ENCODE measurements at places on chromosomes 4 and X.
A peak's percentile ranks its signal among the peaks of the same experiment; 100 is the strongest.

GRCh38 chrX:154539077-154539476 is 7.6 kb downstream of the G6PD start:
- DNase-seq = no peak

DNA sequence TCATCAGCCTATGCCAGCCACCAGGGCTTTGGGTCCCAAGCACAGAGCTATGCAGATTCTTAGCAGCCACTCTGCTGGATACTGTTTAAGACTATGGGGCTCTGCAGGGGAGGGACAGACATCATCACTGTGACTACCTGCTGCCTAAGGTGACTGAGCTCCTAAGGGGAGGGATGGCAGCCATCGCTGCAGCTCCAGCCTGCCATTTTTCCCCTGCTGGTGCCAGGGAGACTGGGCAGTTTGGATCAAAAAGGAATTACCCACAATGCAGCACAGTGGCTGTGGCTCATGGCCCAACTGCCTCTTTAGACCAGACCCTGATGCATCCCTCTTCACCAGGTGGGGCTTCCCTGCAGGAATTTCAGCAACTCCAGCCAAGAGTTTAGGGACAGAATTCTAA is 28.6 kb upstream of the INPP4B start:
- no peak for DNase-seq

DNA sequence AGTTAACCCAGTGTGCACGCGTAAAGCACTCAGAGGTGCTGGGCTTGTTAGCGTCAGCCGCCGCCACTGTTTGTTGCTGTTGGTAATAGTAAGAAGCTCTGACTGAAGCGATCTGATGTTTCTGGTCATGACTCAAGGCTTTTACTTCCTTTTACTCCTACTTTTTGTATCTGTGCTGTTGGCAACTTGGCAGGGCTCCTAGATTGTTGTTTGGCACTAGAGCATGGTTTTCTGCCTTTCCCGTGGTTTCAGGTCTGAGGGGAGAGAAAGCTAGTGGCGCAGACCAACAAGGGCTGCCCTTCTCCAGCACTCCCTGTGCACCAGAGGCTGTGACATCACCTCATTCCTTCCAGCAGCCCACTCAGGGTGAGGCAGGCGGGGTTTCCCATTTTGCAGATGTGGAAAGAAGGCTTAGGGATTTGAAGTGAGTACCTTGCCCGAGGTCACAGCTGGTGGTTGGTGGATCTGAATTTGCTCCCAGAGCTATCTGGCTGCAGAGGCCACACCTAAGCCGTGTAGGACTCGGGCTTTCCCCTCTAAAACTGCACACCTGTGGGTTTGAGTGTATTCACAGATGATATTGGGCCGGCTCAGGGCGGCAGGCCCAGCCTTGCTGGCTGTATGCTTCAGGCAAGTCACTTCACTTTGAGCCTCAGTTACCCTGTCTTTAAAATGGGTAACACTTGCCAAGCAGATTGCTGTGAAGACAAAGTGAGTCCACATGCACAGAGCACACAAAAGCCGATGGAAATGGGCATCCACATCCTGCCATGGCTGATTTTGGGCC is 51.2 kb upstream of the TADA2B start:
- DNase-seq = peak; percentile 37

GRCh38 chr4:36288731-36289426 is 7.5 kb downstream of the DTHD1 start:
- no peak for DNase-seq

DNA sequence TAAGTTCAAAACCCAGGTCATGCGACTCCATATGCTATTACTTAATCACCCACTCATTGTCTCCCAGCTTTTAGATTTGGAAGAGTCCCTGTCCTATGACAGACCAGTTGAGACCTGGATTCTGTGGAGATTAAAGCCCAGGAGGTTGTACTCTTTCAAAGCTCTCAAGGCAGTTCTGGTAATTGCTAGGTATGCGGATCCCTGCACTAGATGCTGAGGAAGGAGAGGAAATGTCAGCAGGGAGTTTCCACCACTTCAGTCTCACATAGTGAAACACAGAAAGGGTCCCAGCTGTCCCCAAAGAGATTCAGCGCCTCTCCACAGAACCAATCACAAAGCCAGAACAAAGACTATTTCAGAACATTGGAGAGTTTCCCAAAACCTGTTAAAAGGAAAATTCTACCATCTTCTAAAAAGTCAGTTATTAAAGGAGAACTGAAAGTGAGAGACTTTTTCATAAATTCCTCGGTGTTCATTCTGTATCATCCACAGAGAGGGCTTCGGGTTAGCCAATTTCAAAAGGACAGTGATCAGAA is 53.4 kb downstream of the IRF2 start:
- DNase-seq = peak; percentile 53

DNA sequence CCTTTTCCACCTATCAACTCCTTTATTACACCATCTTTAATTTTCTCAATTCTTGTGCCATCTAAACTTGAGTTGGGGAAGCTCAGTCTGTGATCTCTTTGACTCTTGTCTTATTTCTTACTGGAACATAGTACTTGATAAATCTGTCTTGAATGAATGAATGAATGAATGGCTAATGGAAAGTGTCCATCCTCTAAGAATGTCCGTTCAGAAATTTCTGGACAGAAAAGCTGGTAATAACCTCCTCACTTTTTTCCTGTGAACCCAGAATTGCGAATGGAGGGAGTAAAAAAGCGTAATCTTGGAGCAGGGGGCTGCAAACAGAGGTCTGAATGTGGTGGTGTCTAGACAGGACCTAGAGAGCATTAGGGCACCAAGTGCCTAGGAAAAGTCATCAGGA is 9.4 kb upstream of the CLTRN start:
- no peak for DNase-seq

GRCh38 chr4:167779864-167780263 is 312.5 kb upstream of the ANXA10 start:
- no peak for DNase-seq

DNA sequence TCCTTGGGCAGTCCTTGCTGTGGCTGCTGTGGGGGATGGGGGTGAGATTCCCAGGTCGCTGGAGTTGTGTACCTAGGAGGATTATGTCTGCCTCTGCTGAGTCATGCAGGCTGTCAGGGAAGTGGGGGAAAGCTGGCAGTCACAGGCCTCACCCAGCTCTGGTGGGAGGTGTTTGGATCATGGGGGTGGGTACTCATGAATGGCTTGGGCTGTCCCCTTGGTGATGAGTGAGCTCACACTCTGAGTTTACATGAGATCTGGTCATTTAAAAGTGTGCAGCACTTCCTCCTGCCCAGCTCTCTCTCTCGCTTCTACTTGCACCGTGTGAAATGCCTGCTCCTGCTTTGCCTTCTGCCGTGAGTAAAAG is 24.6 kb upstream of the PDLIM3 start:
- no peak for DNase-seq

GRCh38 chr4:111961809-111962208 is 183.4 kb upstream of the FAM241A start:
- DNase-seq = no peak

DNA sequence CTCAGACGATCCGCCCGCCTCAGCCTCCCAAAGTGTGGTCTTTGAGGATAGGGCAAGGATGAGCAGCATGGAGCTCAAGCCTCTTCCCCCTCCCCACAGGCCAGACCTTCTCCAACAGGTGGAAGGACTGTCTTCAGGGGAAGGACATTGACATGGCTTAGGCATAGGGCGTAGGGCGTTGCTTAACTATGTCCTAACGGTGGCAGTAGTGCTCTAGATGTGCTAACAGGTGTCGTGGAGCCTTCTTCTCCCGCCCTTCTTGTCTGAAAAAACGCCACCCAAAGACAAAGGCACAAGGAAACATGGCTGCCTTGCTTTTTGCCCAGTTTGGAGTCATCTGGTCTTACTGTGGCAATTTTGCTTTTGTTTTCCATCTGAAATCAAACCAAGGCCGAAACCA is 219.8 kb downstream of the OR13H1 start:
- DNase-seq = no peak

DNA sequence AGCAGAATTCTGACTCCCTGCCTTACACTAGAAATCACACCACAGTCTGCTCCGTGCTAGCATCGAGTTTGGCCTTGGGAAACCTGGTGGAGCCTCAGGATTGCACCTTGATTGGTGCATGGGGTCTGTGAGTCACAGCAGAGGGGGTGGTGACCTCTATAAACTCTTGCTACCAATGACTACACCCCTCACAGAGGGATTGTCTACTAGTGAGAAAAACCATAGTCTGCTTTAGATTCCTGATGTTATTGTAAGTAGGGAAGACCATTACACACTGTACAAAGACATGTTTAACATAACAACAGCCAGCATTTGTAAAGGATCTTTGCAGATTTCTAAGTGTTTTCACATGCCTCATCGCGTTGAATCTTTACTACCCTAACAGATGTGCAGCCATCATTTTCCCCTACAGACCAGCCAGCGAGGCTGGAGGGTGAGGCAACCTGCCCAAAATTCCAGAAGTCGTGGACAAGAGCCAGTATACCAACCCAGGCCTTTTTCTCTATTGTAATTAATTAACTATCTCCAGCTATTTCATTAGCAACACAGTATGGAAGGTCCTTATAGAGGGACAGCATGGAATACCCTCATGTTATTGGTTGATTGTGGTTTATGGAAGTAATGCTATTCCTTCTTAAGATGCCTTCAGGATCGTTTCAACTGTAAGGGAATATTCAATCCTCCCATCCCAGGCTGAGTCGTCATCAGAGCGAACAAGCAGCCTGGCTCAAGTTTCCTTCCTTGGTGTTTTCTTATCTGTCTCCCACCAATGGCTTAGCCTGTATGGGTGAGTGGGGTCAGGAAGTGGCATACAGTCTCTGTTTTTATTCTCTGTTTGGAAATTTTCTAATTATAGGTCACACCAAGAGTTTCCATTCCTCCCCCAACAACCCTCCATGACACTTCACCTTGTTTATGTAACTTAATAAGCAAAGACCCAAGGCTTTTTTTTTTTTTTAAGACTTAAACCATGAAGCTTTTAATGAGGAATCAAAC is 55.9 kb upstream of the KDR start:
- no peak for DNase-seq

DNA sequence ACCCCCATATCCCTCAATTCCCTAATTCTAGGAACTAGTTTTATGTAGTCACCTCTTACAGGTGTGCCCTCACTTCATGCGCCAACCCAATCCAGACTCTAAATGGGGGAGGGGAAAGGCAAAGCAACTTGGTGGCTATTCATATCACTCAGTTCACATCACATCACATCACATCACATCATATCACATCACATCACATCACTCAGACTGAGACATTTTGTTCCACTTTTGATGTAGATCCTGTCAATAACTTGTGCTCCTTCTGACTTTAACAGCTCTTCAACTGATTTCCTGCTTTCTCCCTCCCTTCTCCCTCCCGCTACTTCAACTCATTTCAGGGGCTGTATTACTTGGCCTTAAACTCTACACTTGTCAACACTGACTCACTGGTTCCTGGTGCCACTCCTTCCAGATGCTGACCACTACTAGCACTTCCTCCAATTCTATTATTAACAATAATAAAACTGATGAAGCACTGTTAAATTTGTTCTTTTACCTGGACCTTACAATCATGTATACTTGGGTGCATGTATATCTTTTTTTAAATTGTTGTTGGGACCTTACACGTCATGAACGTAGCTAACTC is 29.1 kb upstream of the PLS3 start:
- no peak for DNase-seq

- DNase-seq = no peak
These were observed 48.7 kb downstream of the HTT start for GRCh38 chr4:3123181-3123671.

DNA sequence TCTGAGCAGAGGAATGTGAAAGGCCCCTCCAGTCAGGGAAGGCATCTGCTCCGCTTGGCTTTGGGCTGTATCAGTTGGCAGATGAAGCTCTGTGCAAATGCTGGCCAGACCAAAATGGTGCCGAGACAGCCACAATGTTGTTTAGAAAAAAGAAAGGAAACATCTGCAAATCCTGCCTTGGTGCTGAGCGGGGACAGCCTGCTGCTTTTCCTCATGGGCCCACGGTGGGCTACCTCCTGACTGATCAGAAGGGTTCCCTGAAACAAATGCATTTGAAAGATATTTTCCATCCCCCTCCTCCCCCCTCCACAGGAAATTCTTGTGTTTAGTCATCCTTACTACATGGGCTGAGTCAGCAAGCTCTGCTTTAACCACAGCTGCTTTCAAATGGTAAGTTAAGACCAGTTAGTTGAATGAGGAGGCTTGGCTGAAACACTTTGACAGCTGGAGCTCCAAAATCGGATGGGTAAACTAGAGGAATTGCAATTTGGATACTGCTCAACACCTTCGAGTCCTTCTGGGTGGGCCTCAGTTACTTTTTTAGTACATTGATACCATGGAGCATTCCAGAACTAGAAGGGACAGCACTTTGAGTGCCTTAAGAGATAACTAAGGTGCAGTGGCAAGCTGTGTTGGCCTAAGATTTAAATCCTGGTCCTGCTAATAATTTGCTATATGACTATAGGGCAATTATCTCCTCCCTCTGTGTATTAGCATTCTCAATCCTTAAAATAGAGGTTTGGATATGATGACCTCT is 36.0 kb downstream of the PLAC1 start:
- no peak for DNase-seq

DNA sequence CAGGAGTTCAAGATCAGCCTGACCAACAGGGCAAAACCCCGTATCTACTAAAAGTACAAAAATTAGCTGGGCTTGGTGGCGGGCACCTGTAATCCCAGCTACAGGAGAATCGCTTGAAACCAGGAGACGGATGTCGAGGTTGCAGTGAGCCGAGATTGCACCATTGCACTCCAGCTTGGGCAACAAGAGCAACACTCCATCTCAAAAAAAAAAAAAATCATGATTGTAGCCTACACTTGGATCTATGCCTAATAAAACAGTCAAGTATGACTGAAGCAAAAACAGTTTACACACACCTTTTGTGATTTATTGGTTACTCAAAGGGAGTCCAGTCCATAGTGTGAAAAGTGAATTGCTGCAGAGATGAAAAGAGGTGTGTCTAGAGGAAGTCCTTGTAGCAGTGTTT is 34.7 kb upstream of the TASL start:
- no peak for DNase-seq

DNA sequence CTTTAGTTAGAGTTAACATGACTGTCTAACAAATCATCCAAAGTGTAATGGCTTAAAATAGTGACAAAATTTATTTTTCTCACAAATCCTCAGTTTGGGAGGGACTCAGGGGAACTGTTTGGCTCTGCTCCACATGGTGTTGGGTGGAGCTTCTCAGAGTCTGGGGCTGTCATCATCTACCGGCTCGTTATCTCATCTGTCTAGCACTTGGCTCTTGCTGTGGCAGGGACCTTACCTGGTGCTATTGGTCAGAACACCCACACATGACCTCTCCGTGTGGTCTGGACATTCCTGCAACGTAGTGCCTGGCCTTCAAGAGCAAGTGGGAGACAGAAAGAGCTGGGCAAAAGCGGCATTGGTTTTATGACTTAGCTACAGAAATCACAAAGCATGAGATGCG is 866.9 kb upstream of the FRG1 start:
- DNase-seq = no peak

GRCh38 chrX:154417157-154417556 is 5.8 kb downstream of the TAFAZZIN start:
- no peak for DNase-seq

- DNase-seq = no peak
These were observed 87.1 kb downstream of the SLIT2 start for GRCh38 chr4:20338841-20339240.

DNA sequence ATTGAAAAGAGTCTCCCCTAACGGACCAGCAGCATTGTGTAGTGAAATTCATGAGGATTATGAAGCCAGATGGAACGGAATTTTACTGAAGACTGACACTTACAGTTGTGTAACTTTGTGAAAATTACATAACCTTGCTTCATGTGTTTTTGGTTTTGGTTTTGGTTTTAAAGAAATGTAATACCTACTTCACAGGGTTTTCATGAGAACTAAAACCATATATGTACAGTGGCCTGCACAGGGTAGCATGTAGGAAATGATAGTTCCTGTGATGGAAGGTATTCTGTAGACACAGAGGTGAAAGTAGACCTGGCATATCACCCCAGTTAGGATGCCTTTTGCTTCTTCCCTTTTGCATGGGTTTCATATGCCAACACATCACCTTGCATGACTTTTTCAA is 247.0 kb downstream of the BANK1 start:
- no peak for DNase-seq
